ENCODE measurements at places on chromosomes 5 and 9. TPM values are rescaled to one million over a fixed set of nuclear protein-coding genes. Genes with fewer than 3 reads are reported as not detected.

DNA sequence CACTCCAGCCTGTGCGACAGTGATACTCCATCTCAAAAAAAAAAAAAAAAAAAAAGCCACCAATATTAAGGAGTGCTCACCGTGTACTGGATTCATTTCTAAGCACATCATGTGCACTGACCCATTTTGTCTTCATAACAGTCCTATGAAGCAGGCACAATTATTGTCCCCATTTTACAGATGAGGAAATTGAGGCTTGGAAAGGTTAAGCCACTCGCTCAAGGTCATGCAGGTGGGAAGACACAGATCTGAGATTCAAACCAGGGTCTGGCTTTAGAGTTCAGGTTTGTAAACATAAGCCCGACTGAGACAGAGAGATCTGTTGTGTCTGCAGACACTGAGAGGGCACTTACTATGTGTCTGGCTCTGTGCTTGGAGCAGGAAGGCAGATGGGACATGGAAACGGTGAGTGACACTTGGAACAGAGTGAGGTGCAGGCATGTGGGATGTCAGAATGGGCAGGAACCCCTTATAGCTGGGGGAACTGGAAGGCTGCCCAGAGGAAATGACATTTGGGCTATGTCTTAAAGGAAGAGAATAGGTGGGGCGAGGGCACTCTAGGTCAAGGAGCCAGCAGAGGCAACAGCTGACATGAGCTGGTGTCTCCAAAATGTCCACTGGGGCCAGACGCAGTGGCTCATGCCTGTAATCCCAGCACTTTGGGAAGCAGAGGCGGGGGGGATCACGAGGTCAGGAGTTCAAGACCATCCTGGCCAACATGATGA, 69.9 kb downstream of the STK10 start:
- peak; percentile 28 for DNase-seq

GRCh38 chr9:111805830-111806241, 11.1 kb upstream of the SHOC1 start:
- DNase-seq: no peak

GRCh38 chr5:78499485-78499884, 139.1 kb downstream of the SCAMP1 start:
- DNase-seq: no peak

- DNase-seq: no peak
Observed at GRCh38 chr5:166618526-166618925, 1672.9 kb upstream of the WWC1 start.

- no peak for DNase-seq
Observed at GRCh38 chr9:29217966-29218365, 1644.7 kb upstream of the C9orf72 start.

Gene LCN15
- not detected for total RNA-seq

Data from activated naive CD8-positive, alpha-beta T cell treated with anti-CD3 and anti-CD28 coated beads, Interleukin-2, amount 10 ng/mL, durations not matched to agents 7 days and 5 days (primary cell).